ENCODE measurements at places on chromosomes 5 and 9. TPM values are rescaled to one million over a fixed set of nuclear protein-coding genes. Genes with fewer than 3 reads are reported as not detected.

Gene TSTD2
- 27.2 TPM for total RNA-seq

Gene GPRIN1
- total RNA-seq: 0.87 TPM

Gene PTPN3
- 7.8 TPM for total RNA-seq

Gene CDH18
- total RNA-seq: not detected

Gene TSSK1B
- not detected for total RNA-seq

Gene MYO10
- 17.6 TPM for total RNA-seq

Gene SHC3
- total RNA-seq: 1.1 TPM

Gene PCDHB11
- total RNA-seq: 8.1 TPM

Gene PCDHGB2
- 6.5 TPM for total RNA-seq

DNA sequence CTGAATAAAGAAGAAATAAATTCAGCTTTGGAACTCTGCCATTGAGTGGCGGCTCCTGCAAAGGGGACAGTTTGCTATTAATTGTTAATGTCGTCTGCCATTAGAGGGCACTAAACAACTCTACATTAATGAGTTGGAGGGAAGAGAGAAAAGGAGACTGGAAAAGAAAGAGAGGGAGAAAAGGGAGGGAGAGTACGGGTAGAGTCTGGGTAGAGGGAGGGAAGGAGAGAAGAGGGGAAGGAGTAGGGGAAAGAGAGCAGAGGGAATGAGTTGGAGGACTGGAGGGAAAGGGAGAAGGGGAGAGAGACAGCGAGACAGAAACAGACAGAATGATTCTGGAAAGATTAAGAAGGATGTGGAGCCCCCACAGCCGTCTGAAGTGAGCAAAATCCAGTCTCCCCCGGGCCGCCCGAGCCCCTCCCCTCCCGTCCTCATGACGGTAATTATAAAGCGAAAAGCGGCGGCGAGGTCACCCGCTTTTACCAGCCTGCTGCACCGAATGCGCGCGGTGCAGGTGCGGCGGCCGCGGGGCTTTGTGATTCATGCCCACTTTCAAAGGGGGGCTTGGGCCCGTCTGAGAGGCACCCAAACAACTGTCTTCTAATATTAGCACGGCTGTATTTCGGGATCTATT is 1.9 kb upstream of the FST start:
- H3K4me1 ChIP-seq: no peaks in the 10 kb centered on the region
- no peaks in the 10 kb centered on the region for H3K27me3 ChIP-seq
- H3K27ac ChIP-seq: no peak overlapping the region
- H3K36me3 ChIP-seq: no peaks in the 10 kb centered on the region

GRCh38 chr9:129335464-129336129 is 157.5 kb upstream of the IER5L start:
- H3K27ac ChIP-seq: peak overlapping the region; percentile 97
- DNase-seq: no peak
- no peak overlapping the region for H3K4me3 ChIP-seq

- H3K27ac ChIP-seq: peak overlapping the region; percentile 95
- H3K36me3 ChIP-seq: peaks cover 3% of the 10 kb centered on the region
- H3K27me3 ChIP-seq: no peaks in the 10 kb centered on the region
- no peak overlapping the region for H3K4me3 ChIP-seq
- peak; percentile 97 for DNase-seq
These were observed 12.3 kb downstream of the P4HA2 start for GRCh38 chr5:132215329-132215728.

DNA sequence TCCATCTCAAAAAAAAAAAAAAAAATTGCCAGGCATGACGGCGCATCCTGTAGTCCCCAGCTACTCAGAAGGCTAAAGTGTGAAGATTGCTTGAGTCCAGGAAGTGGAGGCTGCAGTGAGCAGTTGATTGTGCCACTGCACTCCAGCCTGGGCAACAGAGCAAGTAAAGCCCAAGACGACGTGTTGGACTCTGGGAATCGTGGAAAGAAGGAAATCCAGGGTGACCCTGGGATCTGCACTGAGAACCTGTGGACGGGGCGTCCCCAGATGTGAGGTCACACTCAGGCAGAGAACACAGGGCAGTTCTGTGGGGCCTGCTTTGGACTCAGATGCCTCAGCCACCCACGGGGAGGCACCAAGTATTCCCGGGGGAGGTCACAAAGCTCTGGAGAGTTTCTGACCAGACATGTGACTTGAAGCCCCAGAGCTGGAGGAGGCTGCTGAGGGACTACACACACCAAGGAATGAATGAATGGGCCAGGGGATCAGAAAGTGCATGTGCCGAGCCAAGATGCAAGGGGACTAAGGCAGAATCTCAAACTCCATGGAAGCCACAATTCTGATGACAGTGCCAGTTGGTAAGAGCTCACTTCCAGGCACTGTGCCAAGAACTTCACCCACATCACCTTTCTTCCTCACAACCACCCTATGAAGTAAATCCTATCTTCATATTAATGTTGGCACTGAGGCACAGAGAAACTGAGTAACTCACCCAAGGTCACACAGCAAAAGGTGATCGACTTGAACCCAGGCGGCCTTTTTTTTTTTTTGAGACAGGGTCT is 12.9 kb downstream of the DYNC2I2 start:
- H3K4me1 ChIP-seq: no peaks in the 10 kb centered on the region
- no peak for DNase-seq
- no peak overlapping the region for H3K27ac ChIP-seq
- no peaks in the 10 kb centered on the region for H3K27me3 ChIP-seq
- no peak overlapping the region for H3K4me3 ChIP-seq

- no peak overlapping the region for H3K4me3 ChIP-seq
- no peak for DNase-seq
- H3K27ac ChIP-seq: no peak overlapping the region
- peaks cover 7% of the 10 kb centered on the region for H3K4me1 ChIP-seq
- no peaks in the 10 kb centered on the region for H3K36me3 ChIP-seq
These were observed 14.7 kb downstream of the MPDZ start for GRCh38 chr9:13264788-13265187.

- no peak overlapping the region for H3K27ac ChIP-seq
- H3K4me1 ChIP-seq: no peaks in the 10 kb centered on the region
- peaks cover 3% of the 10 kb centered on the region for H3K36me3 ChIP-seq
- no peaks in the 10 kb centered on the region for H3K27me3 ChIP-seq
- no peak overlapping the region for H3K4me3 ChIP-seq
- DNase-seq: no peak
These were observed 50.1 kb upstream of the MACIR start for GRCh38 chr5:103208460-103208859.

DNA sequence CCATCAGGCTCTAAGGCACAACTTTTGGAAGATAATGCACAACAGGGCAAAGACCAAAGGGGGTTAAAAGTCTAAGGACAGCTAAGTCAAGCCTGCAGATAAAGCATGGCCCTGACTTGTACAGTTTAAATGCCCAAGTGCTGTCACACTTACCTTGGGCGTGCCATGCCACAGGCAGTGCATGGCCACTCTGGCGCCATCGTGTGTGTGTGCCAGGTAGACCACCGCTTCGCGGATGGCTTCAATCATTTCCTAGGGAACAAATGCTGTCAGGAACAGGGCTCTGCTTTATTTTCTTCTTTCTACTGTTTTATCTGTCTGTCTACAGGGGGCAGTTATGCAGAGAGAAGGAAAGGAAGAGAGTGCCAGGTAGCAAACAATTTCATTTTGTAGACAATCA is 19.3 kb downstream of the PUM3 start:
- no peak for DNase-seq
- no peaks in the 10 kb centered on the region for H3K4me1 ChIP-seq
- no peak overlapping the region for H3K4me3 ChIP-seq

- H3K27me3 ChIP-seq: no peaks in the 10 kb centered on the region
- DNase-seq: no peak
- H3K27ac ChIP-seq: no peak overlapping the region
These were observed 60.3 kb upstream of the SLC27A6 start for GRCh38 chr5:128904805-128905567.

- DNase-seq: peak; percentile 74
- no peaks in the 10 kb centered on the region for H3K27me3 ChIP-seq
- H3K27ac ChIP-seq: no peak overlapping the region
These were observed 9.9 kb downstream of the GFPT2 start for GRCh38 chr5:180343110-180343830.

DNA sequence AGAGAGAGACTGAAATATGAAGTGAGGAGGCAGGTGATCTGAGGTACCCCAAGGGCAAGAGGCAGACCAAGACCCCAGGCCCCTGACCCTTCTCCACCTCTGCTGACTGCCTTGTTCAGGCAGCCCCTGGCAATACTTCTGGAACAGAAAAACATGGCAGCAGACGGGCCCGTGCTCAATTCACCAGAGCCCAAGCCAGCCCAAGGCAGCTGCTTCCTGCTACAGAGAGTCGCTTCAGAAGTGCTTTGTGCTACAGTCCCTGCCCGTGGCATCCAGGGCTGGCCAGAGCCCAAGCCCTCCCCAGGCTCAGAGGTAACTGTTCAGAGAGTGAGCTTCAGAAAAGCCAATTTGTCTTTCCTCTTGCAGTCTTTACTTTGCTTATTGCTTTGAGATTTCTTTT is 151.4 kb upstream of the FSTL4 start:
- no peaks in the 10 kb centered on the region for H3K4me1 ChIP-seq
- no peaks in the 10 kb centered on the region for H3K36me3 ChIP-seq
- H3K27ac ChIP-seq: no peak overlapping the region
- no peaks in the 10 kb centered on the region for H3K27me3 ChIP-seq

GRCh38 chr5:131532031-131532640 is 102.9 kb downstream of the RAPGEF6 start:
- no peak overlapping the region for H3K4me3 ChIP-seq
- DNase-seq: no peak
- no peaks in the 10 kb centered on the region for H3K27me3 ChIP-seq
- no peaks in the 10 kb centered on the region for H3K4me1 ChIP-seq
- H3K27ac ChIP-seq: no peak overlapping the region

DNA sequence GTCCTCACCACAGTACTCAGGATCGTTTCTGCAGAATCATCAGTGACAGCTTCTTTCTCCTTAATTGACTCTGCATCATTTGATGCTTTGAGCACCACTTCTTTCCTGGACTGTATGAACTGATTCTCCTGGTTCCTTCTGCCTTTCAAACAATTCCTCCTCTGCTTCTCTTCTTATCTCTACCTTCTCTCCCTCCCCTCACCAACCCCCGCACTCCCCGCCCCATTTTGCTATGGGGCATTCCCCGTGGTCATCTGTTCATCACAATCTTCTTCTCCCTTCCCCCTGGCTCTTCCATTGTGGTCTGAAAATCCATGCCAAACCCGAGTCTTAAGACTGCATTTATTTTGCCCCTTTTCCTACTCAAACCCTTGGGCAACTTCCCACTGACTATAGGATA is 57.9 kb downstream of the FAM78A start:
- no peak overlapping the region for H3K4me3 ChIP-seq
- H3K36me3 ChIP-seq: peaks cover 3% of the 10 kb centered on the region
- no peaks in the 10 kb centered on the region for H3K27me3 ChIP-seq

DNA sequence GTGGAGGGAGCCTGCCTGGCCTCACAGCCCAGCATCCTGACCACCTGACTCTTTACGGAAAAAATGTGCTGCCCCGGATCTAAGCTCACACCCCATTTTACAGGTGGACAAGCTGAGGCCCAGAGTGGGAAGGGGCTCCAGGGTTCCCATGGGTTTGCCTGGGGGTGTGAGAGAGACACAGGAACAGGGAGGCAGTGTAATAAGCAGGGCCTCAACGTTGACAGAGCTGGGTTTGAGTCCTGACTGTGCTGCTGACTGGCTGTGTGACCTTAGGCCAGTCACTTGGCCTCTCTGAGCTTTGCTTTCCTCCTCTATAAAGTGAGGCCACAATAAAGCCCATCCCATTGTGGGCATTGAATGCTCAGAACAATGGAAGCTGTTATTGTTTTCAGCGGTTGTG is 73.7 kb downstream of the HMCN2 start:
- H3K27ac ChIP-seq: no peak overlapping the region
- H3K36me3 ChIP-seq: no peaks in the 10 kb centered on the region
- no peak for DNase-seq
- H3K4me3 ChIP-seq: no peak overlapping the region

GRCh38 chr9:126842977-126843799 is 17.3 kb upstream of the ZBTB34 start:
- H3K27me3 ChIP-seq: no peaks in the 10 kb centered on the region
- H3K36me3 ChIP-seq: no peaks in the 10 kb centered on the region
- no peak overlapping the region for H3K4me3 ChIP-seq
- H3K27ac ChIP-seq: no peak overlapping the region
- H3K4me1 ChIP-seq: peaks cover 2% of the 10 kb centered on the region

- H3K4me1 ChIP-seq: no peaks in the 10 kb centered on the region
- H3K27me3 ChIP-seq: no peaks in the 10 kb centered on the region
- no peak for DNase-seq
- no peak overlapping the region for H3K4me3 ChIP-seq
- H3K27ac ChIP-seq: no peak overlapping the region
- no peaks in the 10 kb centered on the region for H3K36me3 ChIP-seq
These were observed 36.9 kb downstream of the LMX1B start for GRCh38 chr9:126650404-126651341.

DNA sequence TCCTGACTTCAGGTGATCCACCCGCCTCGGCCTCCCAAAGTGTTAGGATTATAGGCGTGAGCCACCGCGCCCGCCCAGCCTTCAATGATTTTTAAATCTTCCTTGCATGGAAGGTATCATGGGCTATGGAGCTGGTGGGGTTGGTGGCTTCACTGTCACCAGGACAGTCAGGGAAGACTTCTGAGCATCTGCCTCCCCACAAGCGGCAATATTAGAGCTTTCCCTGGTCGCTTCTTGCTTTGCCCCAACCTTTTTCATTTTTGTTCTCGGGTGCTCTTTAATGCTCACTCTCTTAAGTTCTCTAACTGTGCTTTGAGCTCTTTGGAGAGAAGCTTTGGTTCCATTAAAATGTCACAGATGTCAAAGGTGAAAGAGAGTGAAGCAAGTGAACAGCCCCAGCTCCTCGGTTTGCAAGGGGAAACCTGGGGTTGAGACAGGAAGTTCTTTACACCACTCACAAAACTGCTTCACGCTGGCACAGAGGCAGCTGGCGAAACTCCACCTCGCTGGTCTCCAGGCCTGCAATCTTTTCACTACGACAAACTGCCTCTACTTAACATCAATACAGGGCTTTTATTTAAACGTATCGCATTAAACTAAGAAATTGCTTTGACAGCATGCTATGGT is 142.5 kb upstream of the RETREG1 start:
- no peak overlapping the region for H3K4me3 ChIP-seq
- DNase-seq: no peak
- H3K36me3 ChIP-seq: peaks cover 6% of the 10 kb centered on the region
- no peak overlapping the region for H3K27ac ChIP-seq
- H3K4me1 ChIP-seq: no peaks in the 10 kb centered on the region

DNA sequence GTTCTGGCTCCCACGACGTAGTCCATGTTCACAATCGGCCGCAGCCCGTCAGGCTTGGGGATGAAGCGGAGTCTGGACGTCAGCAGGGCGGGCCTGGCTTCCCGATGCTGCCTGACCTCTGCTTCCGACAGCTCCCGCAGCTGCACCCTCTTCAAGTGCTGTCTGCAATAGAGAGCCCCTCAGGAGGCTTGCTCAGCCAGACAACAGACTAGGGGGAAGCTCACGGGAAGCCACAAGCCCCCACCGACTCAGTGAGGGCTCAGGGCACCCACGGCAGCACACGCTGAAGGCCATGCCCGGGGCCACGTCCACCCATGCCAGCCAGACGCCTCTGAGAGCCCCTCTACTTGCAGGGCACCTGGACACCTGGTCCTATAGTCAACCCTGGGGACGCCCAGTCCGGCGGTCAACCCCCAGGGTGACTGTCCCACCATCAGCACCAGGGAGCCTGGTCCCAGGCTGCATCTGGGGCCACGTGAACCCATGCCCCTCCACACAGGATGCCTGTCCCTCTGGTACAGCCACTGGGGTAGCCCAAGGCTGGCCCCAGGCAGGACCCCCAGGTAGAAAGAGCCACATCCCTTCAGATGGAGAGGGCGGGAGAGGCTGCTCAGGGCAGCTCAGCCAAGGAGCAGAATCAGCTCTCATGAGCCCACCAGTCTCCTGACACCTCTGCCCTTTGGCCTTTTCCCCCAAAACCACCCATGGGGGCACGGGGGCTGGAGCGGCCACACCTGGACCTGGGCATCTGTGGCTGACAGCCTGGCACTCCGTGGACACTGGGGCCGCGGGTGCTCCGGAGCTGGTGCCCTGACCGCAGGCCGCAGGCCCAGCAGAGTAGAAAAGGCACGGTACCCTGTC is 14.5 kb downstream of the TERT start:
- H3K4me3 ChIP-seq: no peak overlapping the region
- no peaks in the 10 kb centered on the region for H3K4me1 ChIP-seq

Measured in aorta (tissue), 5 donors.